PC-3 (cell line): ENCODE measurements at places on chromosomes 2 and 18. TPM values are rescaled to one million over a fixed set of nuclear protein-coding genes. Genes with fewer than 3 reads are reported as not detected.
A peak's percentile ranks its signal among the peaks of the same experiment; 100 is the strongest.

- H3K27ac ChIP-seq = no peak overlapping the region
- H3K4me1 ChIP-seq = peaks cover 18% of the 10 kb centered on the region
Measured at GRCh38 chr2:158729451-158729850, 65.7 kb upstream of the DAPL1 start.

DNA sequence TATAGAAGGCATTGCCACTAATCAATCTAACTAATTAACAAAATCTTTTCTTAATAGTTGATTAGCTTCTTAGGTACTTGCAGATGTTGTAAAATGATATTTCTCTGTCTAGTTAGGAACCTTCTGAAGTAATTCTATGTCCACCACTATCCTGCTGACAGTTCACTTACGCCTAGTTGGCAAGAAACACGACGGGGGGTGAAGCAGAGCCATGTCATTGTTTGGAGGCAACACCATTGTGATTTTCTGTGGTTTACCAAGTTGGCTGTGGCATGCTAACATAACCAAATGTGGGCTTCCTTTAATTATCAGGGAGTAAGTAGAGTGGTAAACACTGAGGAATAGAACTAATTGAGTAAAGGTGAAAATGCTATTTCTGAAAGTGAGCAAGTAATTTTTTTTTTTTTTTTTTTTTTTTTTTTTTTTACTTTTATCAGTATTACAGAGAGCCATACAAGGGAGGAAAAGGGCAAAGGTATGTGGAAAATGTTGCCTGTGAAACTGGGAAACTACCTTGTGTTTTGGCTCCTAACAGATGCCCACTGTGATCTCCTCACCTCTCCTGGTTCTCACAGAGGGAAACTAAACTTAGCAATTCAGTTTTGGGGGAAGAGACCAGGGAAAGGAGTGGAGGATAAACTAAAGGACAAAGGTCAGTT lies 126.8 kb downstream of the MEIS1 start:
- DNase-seq = no peak
- no peak overlapping the region for H3K27ac ChIP-seq
- no peaks in the 10 kb centered on the region for H3K27me3 ChIP-seq

DNA sequence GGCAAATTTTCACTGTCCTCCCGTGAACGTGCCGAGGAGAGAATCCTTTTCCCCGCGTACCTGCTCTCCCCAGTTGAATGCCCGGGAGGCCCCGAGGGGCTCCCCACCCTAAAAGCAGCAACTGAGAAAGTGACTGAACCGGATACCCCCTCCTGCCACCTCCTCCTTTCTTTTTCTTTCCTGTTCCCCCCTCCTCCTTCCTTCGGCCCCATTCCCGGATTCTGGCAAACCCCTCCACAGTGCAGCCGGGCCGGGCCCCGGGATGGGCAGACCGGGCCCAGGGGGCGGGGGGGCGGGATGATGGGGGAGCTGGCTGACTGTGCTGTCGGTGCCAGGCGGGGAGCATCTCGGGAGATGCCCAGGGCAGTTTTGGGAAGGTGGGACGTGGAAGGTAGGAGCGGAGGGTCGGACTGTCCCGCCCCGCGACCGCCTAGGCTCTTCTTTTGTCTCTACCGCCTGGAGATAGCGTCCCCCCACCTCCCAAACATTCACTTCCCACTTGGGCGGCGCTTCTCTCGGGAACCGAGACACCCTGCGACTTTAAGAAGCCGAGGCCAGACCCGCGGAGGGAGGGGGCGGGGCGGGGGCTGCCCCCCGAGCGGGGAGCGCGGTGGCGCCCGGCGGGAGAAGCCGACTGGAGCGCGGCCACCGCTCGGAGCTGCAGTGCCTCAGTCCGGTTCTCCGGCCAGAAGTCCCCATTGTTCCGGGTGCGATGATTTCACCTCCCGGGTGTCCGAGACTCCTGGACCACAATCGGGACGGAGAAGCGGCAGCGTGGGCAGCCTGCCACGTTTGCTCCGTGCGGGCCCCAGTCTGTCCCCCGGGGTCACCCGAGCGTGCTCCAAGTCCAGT lies 8.2 kb downstream of the DLX2 start:
- DNase-seq = peak; percentile 38
- peaks cover 27% of the 10 kb centered on the region for H3K4me1 ChIP-seq
- H3K36me3 ChIP-seq = no peaks in the 10 kb centered on the region
- no peaks in the 10 kb centered on the region for H3K27me3 ChIP-seq
- H3K27ac ChIP-seq = peak overlapping the region; percentile 93

- DNase-seq = no peak
- no peak overlapping the region for H3K27ac ChIP-seq
- H3K4me1 ChIP-seq = peaks cover 16% of the 10 kb centered on the region
- no peak overlapping the region for H3K4me3 ChIP-seq
- no peaks in the 10 kb centered on the region for H3K27me3 ChIP-seq
Measured at GRCh38 chr18:27824275-27824674, 352.7 kb downstream of the CDH2 start.

GRCh38 chr18:62372156-62372555 lies 47.0 kb downstream of the TNFRSF11A start:
- DNase-seq = no peak
- H3K36me3 ChIP-seq = peaks cover 12% of the 10 kb centered on the region; the same call in 1 of the 2 replicates
- no peak overlapping the region for H3K27ac ChIP-seq
- H3K4me3 ChIP-seq = no peak overlapping the region

DNA sequence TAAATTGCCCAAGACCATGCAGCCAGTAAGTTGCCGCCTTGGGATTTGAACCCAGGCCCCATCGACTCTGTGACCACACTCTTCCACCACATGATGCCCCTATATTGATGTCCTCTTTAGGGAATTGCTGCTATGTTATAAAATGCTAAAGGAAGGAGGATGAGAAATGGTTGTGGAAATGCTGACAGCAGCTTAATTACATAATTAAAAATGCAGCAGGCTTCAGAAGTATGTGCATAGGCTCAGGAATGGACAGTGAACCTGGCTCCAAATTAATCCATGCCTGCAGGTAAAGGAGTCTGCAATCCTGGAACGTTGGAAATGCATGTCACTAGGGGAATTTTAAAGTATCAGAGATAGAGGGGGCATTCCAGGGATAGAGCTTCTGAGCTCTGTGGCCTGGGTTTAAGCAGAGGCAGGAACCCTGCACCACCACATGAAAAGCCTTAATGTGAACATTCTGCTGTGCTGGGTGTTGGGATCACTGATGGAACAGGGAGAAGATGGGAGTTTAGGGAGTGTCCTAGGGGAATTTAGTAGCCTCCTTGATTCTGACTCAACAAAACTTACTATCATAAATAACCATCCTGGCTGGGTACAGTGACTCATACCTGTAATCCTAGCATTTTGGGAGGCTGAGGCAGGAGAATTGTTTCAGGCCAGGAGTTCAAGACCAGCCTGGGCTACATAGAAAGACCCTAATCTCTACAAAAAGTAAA lies 76.1 kb upstream of the CCDC85A start:
- H3K36me3 ChIP-seq = no peaks in the 10 kb centered on the region
- H3K4me3 ChIP-seq = no peak overlapping the region
- DNase-seq = peak; percentile 6
- no peaks in the 10 kb centered on the region for H3K4me1 ChIP-seq
- H3K27me3 ChIP-seq = peaks cover 51% of the 10 kb centered on the region

GRCh38 chr2:181528441-181528840 lies 71.3 kb downstream of the ITGA4 start:
- no peak for DNase-seq
- H3K27ac ChIP-seq = no peak overlapping the region
- no peaks in the 10 kb centered on the region for H3K36me3 ChIP-seq

DNA sequence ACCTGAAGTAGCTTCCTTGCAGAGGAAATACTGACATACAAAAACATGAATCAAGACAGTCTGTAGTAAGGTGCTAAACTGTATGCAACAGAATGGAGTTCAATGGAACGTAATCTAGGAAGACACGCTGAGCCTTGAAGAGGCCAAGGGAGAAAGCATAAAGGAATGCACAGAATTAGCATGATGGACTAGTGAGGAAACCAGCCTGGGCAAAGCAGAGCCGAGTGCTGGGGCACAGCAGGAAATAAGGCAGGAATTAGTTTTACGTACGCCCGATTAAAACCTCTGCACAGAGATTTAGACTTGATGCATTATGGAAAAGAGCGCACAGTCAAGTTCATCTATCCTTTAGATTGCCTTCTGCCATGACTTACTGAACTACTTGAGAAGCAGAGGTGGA lies 200.3 kb downstream of the DLGAP1 start:
- H3K27me3 ChIP-seq = no peaks in the 10 kb centered on the region
- no peaks in the 10 kb centered on the region for H3K4me1 ChIP-seq
- no peak for DNase-seq
- no peak overlapping the region for H3K27ac ChIP-seq

GRCh38 chr2:109062145-109062858 lies 66.7 kb upstream of the SH3RF3 start:
- H3K36me3 ChIP-seq = no peaks in the 10 kb centered on the region
- H3K4me3 ChIP-seq = no peak overlapping the region
- H3K4me1 ChIP-seq = no peaks in the 10 kb centered on the region
- H3K27me3 ChIP-seq = no peaks in the 10 kb centered on the region

- H3K27me3 ChIP-seq = no peaks in the 10 kb centered on the region
- H3K4me3 ChIP-seq = no peak overlapping the region
- no peaks in the 10 kb centered on the region for H3K36me3 ChIP-seq
- DNase-seq = peak; percentile 38
- peak overlapping the region; percentile 96 for H3K27ac ChIP-seq
- H3K4me1 ChIP-seq = peaks cover 27% of the 10 kb centered on the region
Measured at GRCh38 chr2:37560863-37561614, 110.4 kb downstream of the CDC42EP3 start.

- no peaks in the 10 kb centered on the region for H3K4me1 ChIP-seq
- DNase-seq = no peak
- no peak overlapping the region for H3K27ac ChIP-seq
- no peak overlapping the region for H3K4me3 ChIP-seq
- no peaks in the 10 kb centered on the region for H3K36me3 ChIP-seq
Measured at GRCh38 chr2:188964976-188965546, 9.1 kb upstream of the COL3A1 start.

- no peaks in the 10 kb centered on the region for H3K36me3 ChIP-seq
- H3K27me3 ChIP-seq = 0 out of 2 replicates have a peak, but pooled peaks cover 4% of the 10 kb centered on the region
- H3K27ac ChIP-seq = no peak overlapping the region
- H3K4me1 ChIP-seq = no peaks in the 10 kb centered on the region
- no peak overlapping the region for H3K4me3 ChIP-seq
Measured at GRCh38 chr2:187075199-187075635, 226.2 kb upstream of the ZSWIM2 start.

DNA sequence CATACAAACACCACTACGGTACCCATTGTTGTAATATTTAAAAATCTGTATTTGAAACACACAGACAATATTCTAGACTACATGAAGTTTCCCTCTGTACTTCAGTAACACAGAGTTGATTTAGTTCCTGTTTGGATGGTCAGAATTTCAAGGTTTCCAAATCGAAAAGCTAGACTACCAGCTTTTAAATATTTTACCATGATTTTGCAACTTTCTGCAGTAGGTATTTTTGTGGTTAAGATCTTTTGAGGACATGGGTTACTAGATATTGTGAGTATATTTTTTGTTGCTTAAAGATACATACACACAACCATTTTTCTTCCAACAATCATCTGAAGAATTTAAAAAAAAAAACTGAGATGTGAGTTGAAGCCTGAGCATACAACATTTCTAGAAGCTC lies 10.9 kb downstream of the SERPINB5 start:
- no peaks in the 10 kb centered on the region for H3K4me1 ChIP-seq
- peaks cover 72% of the 10 kb centered on the region for H3K36me3 ChIP-seq
- H3K4me3 ChIP-seq = no peak overlapping the region
- no peaks in the 10 kb centered on the region for H3K27me3 ChIP-seq
- H3K27ac ChIP-seq = no peak overlapping the region
- DNase-seq = no peak

DNA sequence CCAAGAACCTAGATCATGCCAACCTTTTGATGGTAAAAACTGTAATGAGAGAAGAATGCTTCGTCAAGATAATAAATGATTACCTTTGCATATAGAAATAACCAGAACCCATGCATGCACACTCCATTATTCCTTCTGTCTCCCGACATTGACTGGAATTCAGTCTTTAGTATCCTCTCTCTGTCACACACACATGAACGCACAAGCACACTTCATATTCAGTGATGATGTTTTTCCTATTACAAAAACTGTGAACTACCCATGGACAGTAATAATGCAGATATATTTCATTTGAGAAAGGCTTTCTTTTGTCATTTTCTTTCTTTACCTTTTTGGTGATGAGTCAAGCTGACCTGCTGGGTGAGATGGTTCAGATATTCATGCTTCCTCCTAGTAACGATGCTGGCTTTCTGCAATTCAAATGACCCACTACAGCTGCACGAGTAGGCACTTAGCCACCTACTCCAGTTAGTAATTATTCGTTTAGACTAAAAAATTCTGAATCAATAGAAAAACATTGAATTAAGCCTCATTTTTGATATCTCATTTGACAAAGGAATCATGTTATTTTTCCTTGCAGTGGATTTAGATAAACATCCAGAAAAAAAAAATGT lies 382.2 kb downstream of the TGIF1 start:
- no peaks in the 10 kb centered on the region for H3K4me1 ChIP-seq
- H3K4me3 ChIP-seq = no peak overlapping the region
- H3K27me3 ChIP-seq = peaks cover 26% of the 10 kb centered on the region

- H3K27me3 ChIP-seq = peaks cover 4% of the 10 kb centered on the region
- no peak overlapping the region for H3K27ac ChIP-seq
- peaks cover 23% of the 10 kb centered on the region for H3K4me1 ChIP-seq
- peak; percentile 45 for DNase-seq
- H3K36me3 ChIP-seq = no peaks in the 10 kb centered on the region
Measured at GRCh38 chr2:158179660-158180059, 78.0 kb downstream of the UPP2 start.

- peak; percentile 49 for DNase-seq
- H3K4me1 ChIP-seq = peaks cover 38% of the 10 kb centered on the region
- no peaks in the 10 kb centered on the region for H3K27me3 ChIP-seq
- no peak overlapping the region for H3K4me3 ChIP-seq
- H3K27ac ChIP-seq = peak overlapping the region; percentile 32
Measured at GRCh38 chr2:218733171-218734021, 22.8 kb downstream of the TTLL4 start.

DNA sequence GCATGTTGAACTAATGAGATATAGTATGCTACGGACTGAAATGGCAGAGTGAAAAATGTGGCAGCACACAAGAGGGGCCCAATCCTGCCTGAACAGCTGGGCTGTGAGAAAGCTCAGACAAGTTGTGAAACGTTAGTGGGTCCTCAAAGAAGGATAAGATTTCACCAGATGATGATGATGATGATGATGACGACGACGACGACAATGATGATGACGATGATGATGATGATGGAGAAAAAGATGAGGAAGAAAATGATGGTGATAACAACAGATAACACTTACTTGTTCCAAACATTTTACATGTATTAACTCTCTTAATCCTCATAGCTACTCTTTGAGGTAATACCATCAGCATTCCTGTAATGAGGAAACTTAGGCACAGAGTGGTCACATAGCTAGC lies 94.2 kb downstream of the WDPCP start:
- no peaks in the 10 kb centered on the region for H3K27me3 ChIP-seq
- DNase-seq = no peak
- no peak overlapping the region for H3K27ac ChIP-seq
- H3K36me3 ChIP-seq = no peaks in the 10 kb centered on the region
- H3K4me1 ChIP-seq = no peaks in the 10 kb centered on the region
- H3K4me3 ChIP-seq = no peak overlapping the region

Gene GKN1
- total RNA-seq = not detected in 2 replicates

Gene GALNT13
- total RNA-seq = 2.0 and 2.6 TPM in 2 replicates

Gene CRYGC
- not detected in 2 replicates for total RNA-seq

Gene LCT
- not detected in 2 replicates for total RNA-seq

Gene CCDC68
- 2.6 and 3.1 TPM in 2 replicates for total RNA-seq

Gene GPBAR1
- 0.18 TPM in 1 of 2 replicates, not detected in the other for total RNA-seq

Gene FAM237A
- not detected in 2 replicates for total RNA-seq

Gene AGPS
- 147 and 229 TPM in 2 replicates for total RNA-seq

Gene OTX1
- 2.3 and 2.9 TPM in 2 replicates for total RNA-seq

Gene NGEF
- total RNA-seq = 71.3 and 80.2 TPM in 2 replicates

Gene HOXD11
- not detected in 2 replicates for total RNA-seq

Gene RIT2
- total RNA-seq = not detected in 2 replicates

Gene CYP26B1
- total RNA-seq = 1.6 and 3.9 TPM in 2 replicates

Gene RMND5A
- total RNA-seq = 23.4 and 34.1 TPM in 2 replicates
